ENCODE measurements at places on chromosomes 3 and 15.

DNA sequence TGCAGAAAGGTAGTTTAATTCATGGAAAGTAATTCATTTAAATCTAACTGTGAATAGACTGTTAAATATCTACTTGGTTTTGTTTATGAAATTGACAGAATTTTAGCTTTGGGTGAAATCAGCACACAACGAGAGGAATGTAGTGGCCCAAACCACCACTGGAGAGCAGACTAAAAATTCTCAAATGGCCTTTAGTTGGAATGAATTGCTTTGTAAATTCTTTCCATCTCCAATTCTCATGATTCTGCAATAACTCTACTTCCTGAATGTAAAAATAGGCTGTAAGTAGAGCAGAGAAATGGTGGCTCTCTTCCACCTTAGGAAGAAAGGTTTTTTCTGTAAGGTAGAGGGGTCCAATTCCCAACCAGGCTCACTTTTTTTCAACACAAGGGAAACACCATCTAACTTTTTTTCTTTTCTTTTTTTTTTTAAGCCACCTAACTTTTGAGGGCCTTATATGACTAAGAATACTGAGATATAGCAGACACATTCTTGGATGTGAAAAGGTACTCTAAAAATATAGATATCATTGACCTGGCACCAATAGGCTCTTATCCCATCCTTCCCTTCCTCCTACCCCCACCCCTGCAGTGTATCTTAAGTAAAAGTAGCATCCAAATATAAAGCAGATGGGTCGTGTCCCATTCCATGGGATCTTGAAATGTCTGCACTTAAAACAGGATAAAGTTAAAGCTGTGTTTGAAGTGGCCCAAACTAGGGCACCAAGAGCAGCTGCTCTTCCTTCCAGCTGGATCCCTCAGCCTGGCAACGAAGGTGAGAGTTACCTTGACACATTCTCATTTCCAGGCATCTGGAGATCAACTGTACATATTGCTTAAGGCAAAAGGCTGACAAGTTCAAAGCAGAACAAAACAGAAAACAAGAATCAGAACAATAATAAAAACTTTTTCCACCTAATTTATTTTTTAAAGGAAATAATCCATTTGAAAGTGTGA lies 194.1 kb downstream of the TPRG1 start:
- DNase-seq, result no peak

GRCh38 chr15:80673561-80674244 lies 21.4 kb upstream of the ABHD17C start:
- DNase-seq, result no peak

DNA sequence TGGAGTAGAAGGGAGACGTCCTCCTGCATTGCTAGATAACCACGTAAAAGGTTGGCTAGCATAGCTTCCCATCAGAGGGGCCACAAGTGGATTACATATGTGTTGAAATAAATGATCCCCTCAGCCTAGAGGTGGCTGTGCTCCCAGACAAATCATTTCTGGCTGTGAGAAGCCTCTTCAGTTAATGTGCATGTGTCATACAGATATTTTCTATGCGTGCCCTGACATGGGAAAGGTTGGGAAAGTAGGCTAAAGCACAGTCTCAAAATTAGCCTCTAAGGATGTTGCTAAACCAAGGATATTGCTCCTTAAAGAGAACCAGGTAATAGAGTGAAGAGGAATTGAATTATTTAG lies 17.8 kb downstream of the USP3 start:
- DNase-seq, result no peak

DNA sequence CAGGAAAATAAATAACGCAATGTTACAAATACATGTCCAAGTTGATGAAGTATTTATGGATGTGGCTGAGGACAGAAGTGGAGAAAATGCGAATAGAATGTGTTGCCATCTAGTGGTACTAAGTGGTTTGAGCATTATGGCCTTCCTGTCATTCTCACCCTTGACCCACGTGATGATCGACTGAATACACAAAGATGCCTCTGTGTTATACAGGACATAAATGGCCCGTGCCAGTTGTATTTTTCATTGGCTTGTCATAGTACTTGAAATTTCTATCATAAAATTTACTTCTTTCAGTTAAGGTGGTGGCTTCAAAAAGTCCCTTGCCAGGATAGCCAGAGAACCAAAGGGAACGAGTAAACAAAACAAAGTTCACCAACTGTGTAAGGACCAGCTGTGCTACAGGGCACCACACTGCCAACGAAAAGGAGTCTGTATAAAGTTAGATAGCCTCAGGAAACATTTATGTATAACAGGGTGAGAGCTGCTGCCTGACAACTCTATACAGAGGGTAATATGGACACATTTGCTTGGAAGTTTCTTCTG lies 103.7 kb downstream of the MYH15 start:
- DNase-seq, result no peak

DNA sequence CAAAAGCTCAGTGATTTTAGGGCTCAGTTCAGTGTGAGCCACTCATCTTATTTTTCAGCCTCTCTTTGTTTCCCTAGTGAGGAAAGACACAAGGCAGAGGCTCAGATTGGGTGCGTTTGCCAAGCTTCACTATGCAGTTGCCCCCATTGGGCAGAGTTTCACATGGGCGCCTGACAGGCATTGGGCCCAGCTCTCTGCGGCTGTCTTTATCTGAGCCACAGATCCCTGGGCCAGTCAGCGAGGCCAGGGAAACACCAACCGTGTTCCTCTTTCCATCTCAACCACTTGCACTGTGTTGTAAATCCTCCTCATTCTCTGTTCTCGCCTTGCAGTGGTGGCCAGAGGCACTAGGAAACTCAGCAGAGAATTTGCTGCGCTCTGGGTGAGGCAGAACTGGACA lies 10.8 kb downstream of the ESYT3 start:
- no peak for DNase-seq

- DNase-seq, result no peak
These were observed 94.0 kb downstream of the OCA2 start for GRCh38 chr15:28005004-28005527.

GRCh38 chr15:56739964-56740640 lies 6.8 kb upstream of the ZNF280D start:
- DNase-seq, result no peak

GRCh38 chr3:107962946-107963345 lies 127.9 kb downstream of the CD47 start:
- DNase-seq, result no peak

DNA sequence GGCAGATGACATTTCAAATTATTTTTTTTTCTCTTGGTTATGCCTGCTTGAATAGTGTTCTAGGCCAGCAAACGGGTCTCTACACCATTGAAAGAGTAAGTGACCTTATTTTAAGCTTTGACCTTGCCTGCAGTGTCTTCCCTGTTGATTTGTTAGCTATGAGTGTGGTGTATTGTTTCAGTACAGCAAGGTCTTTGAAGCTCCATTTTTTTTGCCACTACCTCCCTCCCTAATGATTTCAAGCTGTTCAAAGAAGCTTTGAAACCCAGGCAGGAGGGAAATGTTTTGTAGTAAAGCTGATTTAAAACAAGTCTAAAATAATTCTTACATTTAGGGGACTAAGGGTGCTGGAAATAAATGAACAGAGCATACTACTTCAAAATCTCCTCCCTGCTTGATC lies 1249.8 kb downstream of the ROBO1 start:
- DNase-seq, result no peak

DNA sequence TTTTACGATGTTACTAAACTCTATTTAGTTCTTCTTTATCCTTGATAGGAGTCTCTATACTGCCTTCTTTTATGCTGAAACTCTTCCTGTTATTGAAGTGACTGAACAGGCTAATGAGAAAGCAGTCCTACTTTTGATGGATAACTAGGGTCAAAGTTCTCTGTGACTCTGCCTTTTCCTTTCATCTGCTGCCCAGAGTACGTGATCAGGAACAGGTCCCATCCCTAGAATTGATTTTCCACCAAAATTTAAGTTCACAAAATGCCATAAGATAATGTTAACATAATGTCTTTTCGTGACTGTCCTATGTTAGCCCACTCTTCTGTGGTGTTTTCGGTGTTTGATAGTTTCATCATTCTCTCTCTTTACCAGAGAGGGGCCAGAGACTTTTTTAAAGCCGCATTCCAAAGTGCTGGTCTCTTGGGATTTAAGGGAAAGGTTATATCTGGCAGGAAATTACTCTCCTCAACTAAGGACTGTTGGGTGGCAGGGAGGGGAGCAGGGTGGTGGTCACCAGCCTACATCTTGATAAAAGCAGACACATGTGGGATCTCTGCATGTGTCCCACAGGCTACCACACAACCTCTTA lies 50.3 kb upstream of the PLXND1 start:
- DNase-seq, result no peak

GRCh38 chr15:101456057-101456739 lies 33.3 kb downstream of the PCSK6 start:
- no peak for DNase-seq

DNA sequence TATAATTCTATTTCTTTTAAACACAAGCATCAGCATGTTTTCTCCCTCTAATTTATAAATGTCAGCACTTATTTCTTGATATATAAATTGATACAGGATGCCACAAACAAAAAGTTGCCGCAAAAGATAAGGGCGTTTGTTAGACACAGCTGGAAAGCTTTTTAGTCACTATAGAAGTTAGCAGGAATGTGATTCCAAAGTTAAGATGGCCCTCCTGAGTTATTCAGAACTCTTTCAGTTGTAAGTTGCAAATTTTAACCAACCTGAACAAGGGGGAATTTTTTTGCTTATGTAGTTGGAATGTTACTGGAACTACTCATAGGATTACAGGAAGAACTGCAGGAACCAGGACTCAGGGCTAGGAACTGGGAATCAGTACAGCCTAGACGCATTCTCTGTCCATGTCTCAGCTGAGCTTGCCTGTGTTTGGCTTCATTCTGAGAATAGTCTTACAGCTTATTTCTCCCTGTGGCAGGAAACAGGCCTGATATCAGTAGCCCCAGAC lies 166.3 kb downstream of the VGLL4 start:
- DNase-seq, result no peak

GRCh38 chr3:37279856-37280255 lies 105.5 kb upstream of the LRRFIP2 start:
- no peak for DNase-seq

DNA sequence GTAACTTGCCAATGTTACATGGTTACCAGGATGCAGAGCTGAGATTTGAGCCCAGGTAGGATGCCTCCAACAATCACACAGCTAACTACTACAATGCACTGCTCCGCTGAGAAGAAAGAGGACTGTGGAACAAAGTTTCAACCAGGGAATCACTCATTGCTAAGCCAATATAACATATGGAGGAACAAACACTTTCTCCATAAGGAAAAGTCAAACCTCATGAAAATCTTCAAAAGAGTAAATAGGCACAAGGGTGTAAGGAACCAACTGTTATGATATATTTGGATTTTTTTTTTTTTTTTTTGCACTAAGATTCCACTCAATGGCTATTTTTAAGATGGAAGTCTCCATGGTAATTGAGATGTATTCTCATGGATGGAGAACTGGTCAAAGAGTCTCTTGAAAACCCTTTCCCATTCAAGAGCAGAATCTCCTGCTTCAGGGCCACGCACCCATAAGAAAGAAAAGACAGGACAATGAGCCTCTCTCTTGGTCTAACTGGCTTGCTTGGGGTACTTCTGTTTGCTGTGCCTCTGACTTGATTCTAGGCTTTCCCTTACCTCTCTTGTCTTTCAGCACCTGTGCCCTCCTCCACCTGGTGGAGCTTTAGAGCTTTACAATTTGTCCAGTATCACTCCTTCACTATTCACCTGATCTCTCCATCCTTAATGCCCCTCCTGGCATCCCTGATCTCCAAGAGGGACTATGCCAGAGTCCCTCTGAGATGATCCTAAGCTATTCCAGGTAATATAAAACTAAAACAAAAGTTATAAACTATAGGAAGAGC lies 252.8 kb downstream of the NTRK3 start:
- DNase-seq, result no peak
